B cell (primary cell): ENCODE measurements at places on chromosomes 3 and 15. TPM values are rescaled to one million over a fixed set of nuclear protein-coding genes. Genes with fewer than 3 reads are reported as not detected.
A peak's percentile ranks its signal among the peaks of the same experiment; 100 is the strongest.

GRCh38 chr3:170007031-170007663 is 30.6 kb upstream of the GPR160 start:
- DNase-seq: peak; percentile 40

DNA sequence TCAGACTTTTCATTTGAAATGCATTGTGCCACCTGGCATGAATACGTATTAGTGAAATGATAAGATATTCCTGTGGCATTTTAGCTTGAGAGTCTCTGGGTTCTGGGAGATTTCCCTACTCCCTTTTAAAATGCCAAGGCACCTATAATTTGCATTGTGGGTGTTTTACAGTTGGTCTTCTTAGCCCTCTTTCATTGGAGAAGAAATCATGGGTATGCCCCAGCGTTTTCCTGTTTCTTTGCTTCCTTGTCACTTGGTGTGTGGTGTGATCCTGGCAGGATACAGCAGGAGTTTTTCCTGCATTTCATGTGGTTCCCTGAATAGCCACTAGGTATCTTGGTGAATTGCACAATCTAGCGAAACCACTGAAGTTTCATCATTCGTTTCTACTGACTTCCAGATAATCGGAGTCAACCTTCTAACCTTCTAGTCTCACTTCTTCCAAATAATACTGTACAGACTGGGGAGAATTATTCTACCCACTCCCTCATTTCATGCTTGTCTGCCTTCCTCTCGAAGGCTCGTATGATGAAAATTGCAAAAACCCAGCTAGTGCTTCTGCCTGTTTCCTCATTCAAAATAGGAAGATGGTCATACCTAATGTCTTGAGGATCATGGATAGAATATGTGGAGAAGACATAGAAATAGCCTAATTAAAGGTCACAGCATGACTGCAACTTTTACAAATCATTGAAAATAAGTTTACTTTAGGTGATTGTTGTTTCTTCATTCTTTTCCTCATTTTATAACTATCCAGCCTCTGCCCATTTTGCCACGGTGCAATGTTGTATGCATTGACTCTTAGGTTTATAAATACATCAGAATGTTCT is 2.6 kb downstream of the BHLHE40 start:
- DNase-seq: no peak

ARGFX gene
- not detected in 2 replicates for total RNA-seq

EXOSC7 gene
- total RNA-seq: 32.9 and 40.0 TPM in 2 replicates

- DNase-seq: peak; percentile 42
Measured at GRCh38 chr15:77160562-77161478, 89.9 kb upstream of the TSPAN3 start.

BFSP2 gene
- 0.70 and 1.6 TPM in 2 replicates for total RNA-seq

DNA sequence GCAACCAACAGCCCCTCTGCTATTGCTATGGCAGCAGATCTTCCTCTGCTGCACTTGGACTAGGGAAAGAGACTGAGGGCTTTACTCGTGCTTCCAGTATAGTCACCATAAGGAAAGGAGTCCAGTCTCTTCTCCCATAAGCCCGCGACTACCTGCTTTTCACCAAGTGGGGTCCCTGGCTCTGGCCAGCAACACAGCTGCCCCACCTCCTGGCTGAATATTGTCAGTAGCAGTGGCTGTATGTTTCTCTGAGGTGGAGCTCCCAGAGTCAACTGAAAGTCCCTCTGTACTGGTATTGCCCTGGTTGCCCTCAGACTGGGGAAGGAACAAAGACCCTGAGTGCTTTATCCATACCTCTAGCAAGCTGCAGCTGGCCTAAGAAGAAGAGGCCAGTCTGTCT is 719.6 kb downstream of the SQOR start:
- no peak for DNase-seq

TTC21A gene
- total RNA-seq: 106 and 116 TPM in 2 replicates

DNA sequence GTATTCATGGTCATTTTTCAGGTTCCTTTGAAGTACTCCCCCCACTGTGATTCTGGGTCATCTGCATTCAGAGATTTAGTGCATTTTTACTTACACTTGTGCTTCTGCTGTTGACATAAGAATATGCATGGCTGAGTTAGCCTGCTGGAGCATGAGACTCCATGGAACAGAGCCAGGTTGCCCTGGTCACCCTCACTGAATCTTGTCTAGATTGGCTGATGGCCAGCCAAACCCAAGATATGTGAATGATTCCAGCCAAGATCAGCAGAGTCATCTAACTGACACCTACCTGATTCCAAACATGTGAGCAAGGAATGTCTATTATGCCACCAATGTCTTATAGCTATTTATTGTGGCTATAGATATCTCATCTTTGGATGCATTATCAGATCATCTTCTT is 25.1 kb downstream of the DTWD1 start:
- no peak for DNase-seq

FAM43A gene
- total RNA-seq: 77.0 and 78.6 TPM in 2 replicates

GRCh38 chr3:129240436-129240835 is 9.0 kb upstream of the COPG1 start:
- DNase-seq: no peak

GRCh38 chr3:190414297-190414696 is 26.3 kb downstream of the CLDN16 start:
- no peak for DNase-seq

DNA sequence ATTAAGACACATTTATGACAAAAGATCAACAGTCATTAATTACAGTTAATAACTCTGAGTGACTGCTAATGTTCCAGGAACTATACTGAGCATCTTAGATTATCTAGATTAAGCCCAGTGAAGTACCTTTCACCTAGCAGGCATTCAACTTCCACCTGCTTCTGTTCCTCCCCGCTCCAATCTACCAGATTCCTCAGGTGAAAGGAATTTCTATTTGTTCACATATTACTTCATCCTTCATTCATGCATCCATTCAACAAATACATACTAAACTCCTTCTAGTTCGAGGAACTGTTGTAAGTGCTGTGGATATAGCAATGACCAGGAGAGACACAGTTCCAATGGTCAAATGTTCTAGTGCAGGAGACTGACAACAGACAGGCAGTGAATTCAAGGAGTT is 139.3 kb downstream of the FILIP1L start:
- DNase-seq: no peak

DNA sequence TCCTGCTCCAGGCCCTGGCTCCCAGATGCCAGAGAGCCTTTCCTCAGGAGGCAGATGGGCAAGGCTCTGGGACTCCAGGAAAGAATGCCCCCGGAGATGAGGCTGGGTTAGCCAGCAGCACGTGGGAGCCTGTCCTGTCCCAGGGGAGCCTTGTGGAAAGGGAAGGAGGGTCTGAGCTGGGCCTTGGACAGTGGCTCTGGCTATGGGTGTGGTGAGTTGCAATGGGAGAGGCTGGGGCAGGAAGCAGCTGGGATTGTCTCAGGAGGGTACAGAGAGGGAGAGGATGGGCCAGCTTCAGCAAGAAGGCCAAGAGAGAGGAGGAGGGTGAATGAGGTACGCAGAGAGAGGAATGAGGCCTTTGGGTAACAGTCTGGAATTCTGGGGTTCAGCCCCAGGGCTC is 17.4 kb upstream of the CACNA2D2 start:
- no peak for DNase-seq

GOLGB1 gene
- 58.7 and 64.3 TPM in 2 replicates for total RNA-seq

GRCh38 chr3:144660186-144660585 is 688.6 kb downstream of the DIPK2A start:
- no peak for DNase-seq

IL17RE gene
- 0.34 TPM in 1 of 2 replicates, not detected in the other for total RNA-seq

- DNase-seq: no peak
Measured at GRCh38 chr3:42746455-42747450, 26.3 kb downstream of the CCDC13 start.

GRCh38 chr3:23806534-23807423 is 1.0 kb downstream of the UBE2E1 start:
- DNase-seq: peak; percentile 58

GRCh38 chr3:12231431-12231830 is 57.4 kb upstream of the PPARG start:
- DNase-seq: no peak

DNA sequence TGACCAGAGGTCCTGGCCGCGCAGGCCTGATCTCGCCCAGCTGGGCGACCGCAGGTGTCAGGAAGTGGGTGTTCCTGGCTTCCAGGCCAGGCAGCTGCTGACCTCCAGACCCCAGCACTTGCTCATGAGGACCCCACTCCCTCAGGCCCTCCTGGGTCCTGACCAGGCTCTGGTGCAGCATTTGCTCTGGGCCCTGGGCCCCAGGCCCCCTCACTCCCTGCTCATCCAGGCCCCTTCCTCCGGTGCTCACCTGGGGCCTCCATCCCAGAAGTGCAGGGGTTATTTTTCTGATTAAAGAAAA is 7.7 kb upstream of the ROPN1B start:
- no peak for DNase-seq

DNA sequence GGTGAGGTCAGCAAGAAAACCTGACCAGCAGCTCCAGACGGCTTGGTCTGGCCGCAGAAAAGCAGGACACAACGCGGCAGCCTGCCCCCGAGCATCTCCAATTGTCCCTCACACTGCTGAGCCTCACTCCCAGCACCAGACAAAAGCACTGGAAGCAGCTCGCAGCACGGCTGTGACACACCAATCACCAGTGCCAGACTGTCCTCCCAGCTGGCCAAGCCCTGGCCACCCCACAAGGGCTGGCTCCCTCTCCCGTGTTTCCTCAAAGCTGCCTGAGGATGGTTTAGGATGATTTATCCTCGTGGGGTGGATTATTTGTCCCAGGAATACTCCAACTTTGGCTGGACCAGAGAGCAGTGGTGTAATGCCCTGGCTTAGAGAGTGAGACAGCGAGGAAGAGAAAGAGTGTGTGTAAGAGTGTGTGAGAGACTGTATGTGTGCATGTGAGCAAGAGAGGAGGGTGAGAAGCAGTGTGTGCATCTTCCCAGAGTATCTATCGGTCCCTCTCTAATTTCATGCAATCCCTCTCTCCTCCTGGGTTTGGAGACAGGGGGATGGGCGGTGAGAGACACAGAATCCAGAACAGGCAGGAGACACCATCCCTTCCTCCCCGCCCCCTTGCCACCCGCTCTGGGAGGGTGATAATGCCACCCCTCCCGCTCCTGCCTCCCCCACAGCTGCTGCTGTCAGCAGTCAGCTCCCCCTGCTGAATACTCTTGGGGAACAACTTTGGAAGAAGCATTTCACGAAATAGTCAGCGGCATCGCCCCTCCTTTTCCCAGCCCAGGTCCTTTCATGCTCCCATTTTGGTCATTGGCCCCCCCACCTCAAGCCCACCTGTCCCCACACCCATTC is 34.2 kb downstream of the SEMA5B start:
- no peak for DNase-seq

CASR gene
- total RNA-seq: not detected in 2 replicates

GRCh38 chr3:192031941-192032340 is 571.0 kb downstream of the PYDC2 start:
- no peak for DNase-seq

SEMA5B gene
- 0.05 TPM in 1 of 2 replicates, not detected in the other for total RNA-seq

GRCh38 chr3:123339302-123339701 is 109.6 kb downstream of the ADCY5 start:
- no peak for DNase-seq

HYAL1 gene
- total RNA-seq: 0.19 and 0.30 TPM in 2 replicates
